AG08395 (cell line): ENCODE measurements at places on chromosomes 7 and 10.

DNA sequence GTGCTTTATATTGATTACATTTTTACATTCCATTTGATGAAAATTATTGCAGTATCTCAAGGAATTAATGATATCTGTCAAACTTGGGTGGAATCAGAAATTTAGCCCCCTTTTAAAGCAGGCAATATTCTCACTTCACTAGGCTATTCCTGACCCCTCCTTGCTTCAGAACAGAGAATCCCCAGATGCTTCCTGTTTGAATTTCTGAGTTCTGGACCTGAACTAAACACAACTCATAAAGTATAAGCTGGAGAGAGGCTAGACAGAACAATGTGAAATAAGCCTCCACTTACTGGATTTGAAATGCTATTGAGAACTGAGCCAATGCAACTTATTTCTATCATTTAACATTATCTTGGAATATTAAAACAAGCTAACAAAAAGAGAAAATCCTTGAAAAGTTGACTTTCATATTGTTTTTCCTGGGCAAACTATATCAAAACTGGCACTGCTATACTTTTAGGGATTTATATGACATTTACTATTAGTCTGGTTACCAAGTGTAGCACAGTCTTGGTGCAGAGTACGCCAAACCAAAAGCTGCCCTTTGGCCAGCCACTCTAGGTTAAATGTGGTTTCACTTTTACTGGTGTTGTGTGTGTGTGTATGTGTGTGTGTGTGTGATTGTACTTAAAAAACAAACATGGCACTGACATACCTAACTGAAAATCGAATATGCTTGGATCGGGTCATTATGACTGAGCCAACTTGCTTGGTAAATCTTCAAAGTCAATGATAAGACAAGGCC, 19.0 kb upstream of the AGMO start:
- DNase-seq = no peak

DNA sequence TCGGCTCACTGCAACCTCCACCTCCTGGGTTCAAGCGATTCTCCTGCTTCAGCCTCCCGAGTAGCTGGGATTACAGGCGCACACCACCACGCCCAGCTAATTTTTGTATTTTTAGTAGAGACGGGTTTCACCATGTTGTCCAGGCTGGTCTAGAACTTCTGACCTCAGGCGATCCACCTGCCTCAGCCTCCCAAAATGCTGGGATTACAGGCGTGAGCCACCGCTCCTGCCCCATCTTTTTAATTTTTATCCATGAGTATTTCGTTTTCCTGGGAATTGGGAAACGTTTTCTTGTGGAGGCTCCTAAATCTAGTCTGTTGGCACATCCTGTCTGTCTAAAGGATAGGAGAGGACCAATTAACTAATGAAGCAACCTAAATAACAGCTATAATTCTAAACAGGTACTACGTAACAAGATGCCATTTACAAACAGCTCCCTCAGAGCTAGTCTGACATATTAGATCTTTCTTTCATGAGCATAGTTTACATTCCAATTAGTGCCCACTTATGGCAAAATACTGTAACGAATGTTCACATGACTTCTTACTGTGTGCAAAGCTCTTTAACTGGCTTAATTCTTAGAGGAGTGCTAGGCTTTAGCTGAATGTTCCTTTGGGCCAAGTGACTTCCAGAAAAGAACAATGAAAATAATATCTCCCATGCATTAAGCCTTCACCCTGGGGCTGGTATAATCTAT, 151.0 kb upstream of the YAE1 start:
- DNase-seq = no peak

DNA sequence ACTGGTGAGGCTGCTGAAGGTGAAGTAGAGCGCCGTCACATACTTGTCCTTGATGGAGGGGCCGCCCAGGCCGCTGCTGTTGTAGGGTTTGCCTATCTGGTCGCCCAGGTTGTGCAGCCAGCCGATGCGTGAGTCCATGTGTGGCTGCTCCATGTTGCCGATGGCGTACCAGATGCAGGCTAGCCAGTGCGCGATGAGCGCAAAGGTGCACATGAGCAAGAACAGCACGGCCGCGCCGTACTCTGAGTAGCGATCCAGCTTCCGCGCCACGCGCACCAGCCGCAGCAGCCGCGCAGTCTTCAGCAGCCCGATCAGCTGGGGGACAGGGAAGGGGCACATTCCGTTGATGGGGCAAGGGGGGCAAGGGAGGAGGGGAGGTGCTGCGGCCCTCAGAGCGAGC, 26.6 kb downstream of the KCNH2 start:
- no peak for DNase-seq

GRCh38 chr7:30596014-30596641, 1.4 kb downstream of the GARS1 start:
- peak; percentile 41 for DNase-seq

DNA sequence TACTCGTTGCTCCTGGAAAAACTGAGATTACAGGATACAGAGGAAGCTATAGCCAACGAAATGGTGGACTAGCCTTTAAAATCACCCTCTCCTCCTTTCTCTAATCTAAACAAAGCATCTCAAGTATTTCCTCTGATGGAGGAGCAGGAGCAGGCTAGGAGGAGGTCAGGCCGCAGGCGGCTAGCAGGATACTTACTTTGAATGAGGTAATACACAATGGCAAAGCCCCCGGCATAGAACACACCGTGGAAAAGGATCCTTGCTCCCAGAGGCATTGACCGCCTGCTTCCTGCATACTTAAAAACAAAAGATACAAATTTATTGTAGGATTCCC, 64.4 kb downstream of the STK17A start:
- no peak for DNase-seq

- no peak for DNase-seq
Observed at GRCh38 chr7:27410812-27411544, 168.4 kb downstream of the EVX1 start.

GRCh38 chr10:68435803-68436202, 28.7 kb upstream of the RUFY2 start:
- DNase-seq = no peak

DNA sequence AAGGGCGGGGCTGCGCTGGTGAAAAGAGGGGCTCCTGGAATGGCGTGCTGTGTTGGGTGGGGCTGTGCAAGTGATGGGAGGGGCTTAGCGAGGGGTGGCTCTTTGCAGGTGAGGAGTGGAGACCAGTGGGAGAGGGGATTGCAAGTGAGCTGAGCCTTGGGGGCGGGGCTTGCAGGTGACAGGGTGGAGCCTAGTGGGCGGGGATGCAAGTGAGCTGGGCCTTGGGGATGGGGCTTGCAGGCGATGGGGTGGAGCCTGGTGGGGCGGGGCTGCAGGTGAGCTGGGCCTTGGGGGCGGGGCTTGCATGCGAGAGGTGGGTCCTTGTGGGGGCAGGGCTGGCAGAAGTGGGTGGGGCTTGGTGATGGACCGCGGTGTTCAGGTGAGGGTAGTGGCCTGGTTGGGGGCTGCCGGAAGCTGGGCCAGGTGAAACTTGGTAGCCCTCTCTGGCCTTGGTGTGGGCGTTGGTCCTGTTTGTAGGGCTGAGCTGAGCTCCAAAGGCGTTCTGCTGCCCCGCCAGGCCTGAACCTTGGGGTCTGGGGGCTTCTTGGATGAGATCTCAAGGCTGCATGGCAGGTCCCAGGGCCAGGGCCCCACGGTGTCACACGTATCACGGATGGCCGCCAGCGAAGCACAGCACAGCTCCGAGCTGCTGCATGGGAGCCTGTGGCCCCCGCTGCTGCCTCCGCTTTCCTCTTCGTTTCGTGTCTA, 743 bp upstream of the PITRM1 start:
- no peak for DNase-seq

DNA sequence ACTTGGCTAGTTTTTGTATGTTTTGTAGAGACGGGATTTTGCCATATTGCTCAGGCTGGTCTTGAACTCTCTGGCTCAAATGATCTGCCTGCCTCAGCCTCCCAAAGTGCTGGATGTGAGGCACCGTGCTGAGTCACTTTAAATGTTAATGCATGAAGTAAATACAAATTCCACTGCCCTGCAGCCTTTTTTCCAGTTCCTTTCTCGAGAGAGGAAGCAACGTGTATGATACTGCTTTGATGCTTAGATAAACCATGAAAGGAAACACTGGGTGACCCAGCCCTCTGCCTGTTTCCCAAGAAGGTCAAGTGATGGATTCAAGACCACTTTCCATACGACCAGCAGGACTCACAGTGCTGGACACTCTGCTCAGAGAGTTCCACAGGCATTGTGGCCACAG, 11.3 kb upstream of the MRPS24 start:
- DNase-seq = no peak

DNA sequence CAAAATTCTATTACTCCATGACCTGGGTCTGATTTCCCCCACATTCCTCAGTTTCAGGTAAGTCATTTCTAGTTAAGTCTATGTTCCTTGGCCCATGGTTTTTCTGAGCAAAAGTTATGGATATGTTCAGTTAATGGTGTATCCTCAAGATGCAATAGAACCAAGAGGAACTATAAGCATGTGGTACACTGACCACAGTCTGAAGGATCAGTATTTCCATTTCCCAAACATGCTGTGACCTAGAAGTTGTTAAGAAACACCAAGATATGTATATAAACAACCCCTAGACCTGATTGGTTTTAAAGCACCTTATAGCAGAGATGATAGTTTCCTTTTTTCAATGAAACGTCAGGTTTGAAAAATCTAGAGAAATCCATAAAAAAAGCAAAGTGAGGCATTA, 94.2 kb upstream of the ABCB5 start:
- no peak for DNase-seq

GRCh38 chr7:99398891-99399445, 9.4 kb downstream of the PDAP1 start:
- no peak for DNase-seq

DNA sequence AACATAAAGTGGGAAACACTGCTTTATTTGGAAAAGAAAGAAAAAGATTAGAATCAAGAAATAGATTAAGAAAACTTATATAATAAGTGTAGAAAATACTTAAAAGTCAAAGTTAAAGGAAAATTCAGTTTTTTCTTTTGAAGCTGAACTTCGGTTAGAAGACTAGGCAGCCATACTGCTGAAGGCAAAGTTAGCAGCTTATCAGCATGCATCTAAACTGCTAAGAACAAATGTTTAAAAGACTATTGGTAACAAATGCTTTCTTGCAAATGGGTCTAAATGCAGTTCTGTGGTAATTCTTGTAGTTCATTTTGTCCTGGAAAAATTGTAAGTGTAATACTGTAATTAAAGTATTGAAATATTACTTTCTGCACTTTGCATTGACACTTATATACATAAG, 18.0 kb downstream of the MIOS start:
- DNase-seq = no peak

DNA sequence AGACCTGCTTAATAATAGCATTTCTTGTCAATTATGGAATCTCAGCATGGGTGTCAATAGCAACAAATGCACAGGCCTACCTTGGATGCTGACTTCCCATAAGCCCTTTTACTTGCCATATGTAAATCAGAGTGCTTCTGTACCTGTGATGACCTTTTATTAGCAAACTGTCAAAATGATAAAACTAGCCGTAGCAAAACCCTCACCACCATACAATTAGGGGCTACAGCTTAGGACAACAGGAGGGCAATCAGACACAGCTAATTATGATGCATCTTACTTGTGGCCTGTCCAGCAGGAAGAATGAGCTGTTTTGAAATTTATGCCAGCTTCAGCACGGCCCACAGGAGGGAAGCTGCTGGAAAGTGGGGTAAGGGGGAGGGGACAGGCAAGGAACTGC, 201.6 kb downstream of the TAX1BP1 start:
- DNase-seq = no peak

- no peak for DNase-seq
Observed at GRCh38 chr10:48491392-48492139, 113.3 kb downstream of the ARHGAP22 start.
